ENCODE measurements at places on chromosomes 7 and 10.
A peak's percentile ranks its signal among the peaks of the same experiment; 100 is the strongest.

- peak; percentile 79 for DNase-seq
Measured at GRCh38 chr10:79246209-79246581, 101.1 kb upstream of the PPIF start.

- no peak for DNase-seq
Measured at GRCh38 chr7:112945046-112945445, 141.6 kb downstream of the GPR85 start.

- no peak for DNase-seq
Measured at GRCh38 chr7:74202841-74203556, 6.8 kb upstream of the LAT2 start.

- DNase-seq, result no peak
Measured at GRCh38 chr7:44754802-44755697, 6.4 kb downstream of the ZMIZ2 start.

DNA sequence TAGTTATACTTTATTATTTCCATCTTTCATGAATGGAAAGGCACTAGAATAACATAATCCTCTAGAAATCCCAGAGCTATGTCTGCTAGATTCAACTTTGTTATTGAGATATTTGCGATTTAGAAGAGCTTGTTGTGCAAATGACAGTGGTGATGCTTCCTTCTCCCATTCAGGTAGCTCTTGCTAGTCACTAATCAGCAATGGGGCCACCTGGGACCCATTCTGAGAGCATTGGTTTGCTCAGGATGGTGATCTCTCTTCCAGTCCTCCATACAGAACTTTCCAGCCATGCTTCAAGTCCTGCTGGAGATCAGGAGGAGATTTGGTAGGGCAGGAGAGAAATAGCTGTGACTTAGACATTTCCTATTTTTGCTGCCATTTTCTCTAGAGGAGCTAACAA, 65.8 kb upstream of the WNT16 start:
- DNase-seq, result no peak

GRCh38 chr10:57844387-57844998, 423.2 kb downstream of the IPMK start:
- no peak for DNase-seq

DNA sequence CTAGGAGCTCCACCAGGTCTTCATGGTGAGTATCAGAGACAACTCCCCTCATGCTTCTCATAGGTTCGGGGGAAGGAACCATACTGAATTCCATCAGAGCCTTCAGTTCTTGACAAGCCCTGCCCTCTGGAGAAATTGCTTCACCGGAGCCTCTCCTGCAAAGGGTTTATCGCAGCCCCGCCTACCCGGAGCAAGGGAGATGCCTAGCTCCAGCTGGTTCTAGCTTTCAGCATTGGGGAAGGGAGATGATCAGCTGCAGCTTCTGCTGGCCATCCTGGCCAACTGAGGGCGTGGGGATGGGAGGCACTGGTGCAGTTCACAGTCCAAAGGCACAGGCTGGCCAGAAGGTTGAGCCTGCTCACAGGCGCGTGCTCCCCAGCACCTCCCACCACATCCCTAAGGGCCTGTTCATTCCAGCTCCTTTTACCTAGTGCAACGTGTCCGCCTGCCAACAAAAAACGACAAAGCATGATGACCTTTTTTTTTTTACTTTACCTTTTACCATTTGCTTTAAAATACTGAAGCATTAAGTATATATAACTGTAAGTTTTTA, 31.2 kb downstream of the LANCL2 start:
- DNase-seq, result no peak

- no peak for DNase-seq
Measured at GRCh38 chr10:72561745-72562166, 64.1 kb downstream of the MICU1 start.

All from thoracic aorta (tissue), 2 donors.